ENCODE measurements at places on chromosomes 6 and 20.

DNA sequence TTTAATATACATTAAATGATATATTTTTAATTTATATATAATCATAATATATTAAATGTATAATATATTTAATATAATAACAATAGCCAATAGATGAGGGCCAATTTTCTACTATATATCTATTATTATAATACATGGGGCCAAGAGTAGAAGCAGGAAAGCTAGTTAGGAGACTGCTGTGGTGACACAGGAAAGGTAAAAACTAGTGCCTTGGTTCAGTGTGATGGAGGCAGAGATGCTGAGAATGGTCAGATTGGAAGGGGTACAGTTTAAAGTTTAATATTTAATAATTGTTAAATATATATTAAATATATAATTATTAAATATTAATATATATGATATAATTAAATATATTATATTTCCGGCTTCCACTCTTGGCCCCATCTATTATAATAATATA, 102.9 kb upstream of the RNF217 start:
- DNase-seq: no peak

- no peak for DNase-seq
Observed at GRCh38 chr6:47235964-47236760, 73.5 kb downstream of the TNFRSF21 start.

DNA sequence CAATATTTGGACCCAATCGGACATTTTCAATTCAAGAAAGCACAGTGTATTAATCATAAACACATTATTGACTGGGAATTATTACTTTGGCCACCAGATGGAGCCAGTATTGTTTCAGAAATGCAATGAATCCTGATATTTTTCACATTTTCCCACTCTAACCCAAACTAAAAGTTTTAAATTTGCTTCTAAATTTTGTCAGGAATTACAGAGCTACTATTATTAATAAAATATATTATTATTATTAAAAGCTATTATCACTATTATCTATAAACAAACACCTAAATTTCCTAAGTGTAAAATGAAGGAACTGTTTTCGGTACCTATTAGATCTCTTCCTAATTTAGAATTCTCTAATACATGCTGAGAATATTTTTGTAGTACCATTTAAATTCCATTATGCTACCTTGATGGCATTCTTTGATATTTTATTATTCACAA, 245.3 kb downstream of the OGFRL1 start:
- peak; percentile 49 for DNase-seq

DNA sequence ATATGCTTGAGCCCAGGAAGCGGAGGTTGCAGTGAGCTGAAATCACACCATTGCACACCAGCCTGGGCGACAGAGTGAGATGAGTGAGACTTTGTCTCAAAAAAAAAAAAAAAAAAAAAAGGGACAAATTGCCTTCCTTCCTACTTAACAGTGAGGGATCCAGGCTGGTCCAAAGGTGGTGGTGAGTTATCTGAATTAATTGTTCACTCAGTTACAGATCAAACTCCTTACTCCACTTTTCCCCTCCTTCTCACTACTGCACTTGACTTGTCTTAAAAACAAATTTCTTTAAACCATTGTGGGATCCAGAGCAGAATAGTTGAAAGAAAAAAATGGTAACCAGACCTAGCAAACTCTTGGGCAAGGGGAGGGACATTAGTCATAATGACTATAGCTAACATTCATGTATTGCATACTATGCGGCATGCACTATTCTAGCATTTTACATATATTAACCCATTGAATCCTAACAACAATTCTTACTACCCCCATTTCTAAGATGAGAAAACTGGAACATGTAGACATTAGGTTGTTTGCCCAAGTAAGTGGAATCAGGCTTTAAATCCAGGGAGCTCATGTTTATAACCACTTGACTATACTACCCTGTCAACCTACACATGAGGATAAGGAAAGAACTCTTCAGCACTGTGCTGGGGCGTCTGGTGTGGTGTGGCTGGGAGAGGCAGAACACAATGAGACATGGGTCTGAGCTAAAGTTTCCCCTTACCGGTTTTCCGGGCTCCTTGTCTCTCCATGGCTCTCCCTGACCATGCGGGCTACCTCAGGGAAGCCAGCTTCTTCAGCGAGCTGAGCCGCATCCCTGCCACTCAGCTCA, 1.5 kb downstream of the GPANK1 start:
- no peak for DNase-seq

DNA sequence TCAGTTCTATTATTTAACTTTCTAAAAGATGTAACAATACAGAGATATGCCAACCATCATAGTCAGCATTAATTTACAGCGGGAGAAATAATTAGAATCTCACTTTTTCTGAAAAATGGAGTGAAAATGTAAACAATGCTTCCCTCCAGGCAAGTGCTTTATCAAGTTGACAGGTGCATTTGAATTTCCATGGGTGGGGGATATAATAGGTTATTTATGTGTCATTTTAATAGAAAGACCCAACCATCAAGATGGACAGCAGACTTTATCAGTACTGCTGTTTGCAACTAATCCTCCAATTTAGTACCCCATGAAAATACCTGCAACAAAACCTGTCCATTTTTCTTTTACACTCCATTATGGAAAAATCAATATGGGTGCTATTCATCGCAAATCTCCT, 780.1 kb downstream of the TFAP2A start:
- no peak for DNase-seq

- peak; percentile 16 for DNase-seq
Observed at GRCh38 chr6:166119116-166119911, 48.3 kb downstream of the TBXT start.

GRCh38 chr6:156905801-156906200, 128.6 kb downstream of the ARID1B start:
- DNase-seq: no peak

DNA sequence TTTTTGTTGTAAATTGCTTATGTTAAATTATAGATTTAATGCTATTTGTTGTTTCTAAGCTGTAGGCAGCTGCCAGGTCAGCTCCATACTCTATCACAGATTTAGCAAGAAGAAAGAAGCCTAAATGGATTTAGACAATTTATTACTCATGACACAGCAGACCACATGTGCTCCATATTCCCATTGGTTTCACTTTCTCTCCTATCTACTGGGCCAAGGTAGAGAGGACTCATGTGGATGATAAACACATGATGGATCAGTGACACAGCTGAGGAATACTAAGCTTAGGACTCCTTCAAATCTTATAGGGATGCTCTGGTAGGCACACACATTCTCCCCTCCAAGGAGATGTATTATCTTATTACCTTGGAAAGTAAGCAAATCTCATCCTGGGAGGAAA, 553.0 kb upstream of the ADGRB3 start:
- peak; percentile 14 for DNase-seq

DNA sequence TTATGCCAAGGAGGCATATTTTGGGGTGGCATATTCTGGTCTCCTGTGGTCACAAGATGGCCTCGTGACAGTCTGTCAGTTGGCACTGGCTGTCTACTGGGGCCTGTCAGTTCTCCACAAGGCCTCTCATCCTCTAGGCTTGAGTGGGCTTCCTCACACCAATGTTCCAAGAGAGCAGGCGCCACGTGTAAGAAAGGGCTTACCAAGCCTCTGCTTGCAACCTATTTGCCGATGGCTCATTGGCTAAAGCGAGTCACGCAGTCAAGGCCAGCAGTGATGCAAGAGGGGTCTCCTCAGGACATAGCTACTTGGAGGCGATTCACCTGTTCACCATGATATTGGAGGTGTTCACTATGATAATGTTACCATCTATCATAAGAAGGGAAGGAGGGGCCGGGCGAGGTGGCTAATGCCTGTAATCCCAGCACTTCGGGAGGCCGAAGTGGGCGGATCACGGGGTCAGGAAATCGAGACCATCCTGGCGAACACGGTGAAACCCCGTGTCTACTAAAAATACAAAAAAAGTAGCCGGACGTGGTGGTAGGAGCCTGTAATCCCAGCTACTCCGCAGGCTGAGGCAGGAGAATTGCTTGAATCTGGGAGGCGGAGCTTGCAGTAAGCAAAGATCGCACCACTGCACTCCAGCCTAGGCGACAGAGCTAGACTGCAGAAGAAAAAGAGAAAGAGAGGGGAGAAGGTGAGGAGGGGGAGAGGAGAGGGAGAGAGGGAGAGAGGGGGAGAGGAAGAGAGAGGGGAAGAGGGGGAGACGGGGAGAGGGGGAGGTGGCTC, 35.3 kb downstream of the C6orf52 start:
- DNase-seq: no peak
